Stimulated activated naive B cell treated with anti-CD40 and anti-IgM and Interleukin-4, amounts not matched to agents 10 μg/mL and 1 μg/mL and 100 μg/mL, for 72 hours (primary cell): ENCODE measurements at places on chromosomes 6 and 20.
A peak's percentile ranks its signal among the peaks of the same experiment; 100 is the strongest.

DNA sequence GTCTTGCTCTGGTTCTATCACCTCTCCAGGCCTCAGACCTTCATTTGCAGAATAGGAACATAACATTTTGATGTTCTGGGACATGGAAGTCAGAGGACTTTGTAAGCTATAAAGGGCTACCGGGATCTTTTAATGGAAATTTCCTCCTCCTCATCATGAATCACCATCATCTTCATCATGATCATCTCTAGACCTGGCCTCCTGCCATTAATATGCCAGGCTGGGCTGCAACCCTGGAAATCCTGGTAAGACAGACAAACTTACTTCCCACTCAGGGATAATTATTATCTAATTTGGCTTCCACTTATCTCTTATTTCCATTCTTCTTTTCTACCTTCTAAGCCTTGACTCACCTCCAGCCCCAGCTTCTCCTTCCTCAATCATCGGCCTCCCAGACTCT, 41.0 kb upstream of the MRPS18A start:
- DNase-seq, result no peak

DNA sequence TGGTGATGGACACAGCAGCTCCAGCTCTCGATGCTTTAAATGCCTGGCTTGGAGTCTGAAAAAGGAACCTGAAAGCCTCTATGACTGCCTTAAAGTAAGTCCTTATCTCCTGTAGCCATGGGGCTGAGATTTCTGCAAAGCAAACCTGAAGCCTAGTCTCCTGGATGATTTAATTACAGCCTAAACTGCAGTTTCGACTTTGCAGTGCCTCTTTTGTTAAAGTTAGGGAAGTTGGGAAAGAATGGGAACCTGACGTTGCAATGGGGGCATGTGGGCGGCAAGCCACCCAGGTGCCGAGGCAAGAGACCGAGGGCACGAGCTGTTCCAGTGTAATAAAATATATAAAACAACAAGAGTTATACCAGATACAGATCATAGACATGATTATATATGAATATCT, 11.7 kb upstream of the TCFL5 start:
- DNase-seq, result no peak

GRCh38 chr20:13900496-13900895, 89.9 kb downstream of the SEL1L2 start:
- no peak for DNase-seq

DNA sequence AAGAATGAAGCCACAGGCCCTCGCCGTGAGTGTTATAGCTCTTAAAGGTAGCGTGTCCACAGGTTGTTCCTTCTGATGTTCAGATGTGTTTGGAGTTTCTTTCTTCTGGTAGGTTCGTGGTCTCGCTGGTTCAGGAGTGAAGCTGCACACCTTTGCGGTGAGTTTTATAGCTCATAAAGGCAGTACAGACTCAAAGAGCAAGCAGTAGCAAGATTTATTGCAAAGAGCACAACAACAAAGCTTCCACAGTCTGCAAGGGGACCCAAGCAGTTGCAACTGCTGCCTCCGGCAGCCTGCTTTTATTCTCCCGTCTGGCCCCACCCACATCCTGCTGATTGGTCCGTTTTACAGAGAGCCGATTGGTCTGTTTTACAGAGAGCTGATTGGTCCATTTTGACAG, 5.2 kb downstream of the HIVEP1 start:
- no peak for DNase-seq

- no peak for DNase-seq
Observed at GRCh38 chr6:51268666-51269065, 450.0 kb downstream of the TFAP2B start.

DNA sequence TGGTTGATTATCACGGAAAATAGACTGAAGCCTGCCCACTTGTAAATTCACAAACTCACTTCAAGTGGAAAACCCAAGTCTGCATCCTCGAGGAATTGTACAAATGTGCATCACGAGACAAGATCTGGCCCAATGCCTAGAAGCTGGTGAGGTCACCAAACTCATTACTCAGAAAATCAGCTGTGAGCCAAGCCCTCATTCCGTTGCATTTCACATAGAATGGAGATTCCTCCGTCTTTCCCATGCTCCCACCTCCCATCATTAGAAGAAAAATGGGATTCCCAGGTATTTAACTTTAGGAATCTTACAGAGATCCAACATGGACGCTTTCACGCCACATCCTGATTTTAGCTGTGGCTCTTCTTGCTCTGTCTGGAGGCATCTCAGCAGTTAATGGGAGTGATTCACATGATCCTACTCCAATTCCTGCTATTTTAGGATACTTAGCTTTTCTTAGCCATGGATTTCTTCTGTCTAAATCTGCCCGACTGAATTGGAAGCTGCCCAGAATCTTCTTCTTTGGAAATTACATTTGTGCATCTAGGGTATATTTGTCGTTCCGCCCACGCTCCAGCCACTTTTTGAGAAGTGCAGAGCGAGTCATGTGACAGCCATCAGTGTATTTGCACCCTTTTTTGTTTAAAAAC, 68.7 kb upstream of the STMND1 start:
- no peak for DNase-seq

- no peak for DNase-seq
Observed at GRCh38 chr20:23995905-23996666, 7.5 kb upstream of the GGTLC1 start.

- DNase-seq, result no peak
Observed at GRCh38 chr6:108312605-108313004, 17.8 kb downstream of the AFG1L start.

GRCh38 chr20:32831982-32832381, 12.2 kb downstream of the MAPRE1 start:
- DNase-seq, result no peak

GRCh38 chr6:87289571-87289970, 32.8 kb upstream of the SMIM8 start:
- no peak for DNase-seq

- no peak for DNase-seq
Observed at GRCh38 chr6:17712576-17712975, 5.9 kb upstream of the NUP153 start.

- DNase-seq, result no peak
Observed at GRCh38 chr6:122180132-122180531, 219.3 kb upstream of the HSF2 start.

DNA sequence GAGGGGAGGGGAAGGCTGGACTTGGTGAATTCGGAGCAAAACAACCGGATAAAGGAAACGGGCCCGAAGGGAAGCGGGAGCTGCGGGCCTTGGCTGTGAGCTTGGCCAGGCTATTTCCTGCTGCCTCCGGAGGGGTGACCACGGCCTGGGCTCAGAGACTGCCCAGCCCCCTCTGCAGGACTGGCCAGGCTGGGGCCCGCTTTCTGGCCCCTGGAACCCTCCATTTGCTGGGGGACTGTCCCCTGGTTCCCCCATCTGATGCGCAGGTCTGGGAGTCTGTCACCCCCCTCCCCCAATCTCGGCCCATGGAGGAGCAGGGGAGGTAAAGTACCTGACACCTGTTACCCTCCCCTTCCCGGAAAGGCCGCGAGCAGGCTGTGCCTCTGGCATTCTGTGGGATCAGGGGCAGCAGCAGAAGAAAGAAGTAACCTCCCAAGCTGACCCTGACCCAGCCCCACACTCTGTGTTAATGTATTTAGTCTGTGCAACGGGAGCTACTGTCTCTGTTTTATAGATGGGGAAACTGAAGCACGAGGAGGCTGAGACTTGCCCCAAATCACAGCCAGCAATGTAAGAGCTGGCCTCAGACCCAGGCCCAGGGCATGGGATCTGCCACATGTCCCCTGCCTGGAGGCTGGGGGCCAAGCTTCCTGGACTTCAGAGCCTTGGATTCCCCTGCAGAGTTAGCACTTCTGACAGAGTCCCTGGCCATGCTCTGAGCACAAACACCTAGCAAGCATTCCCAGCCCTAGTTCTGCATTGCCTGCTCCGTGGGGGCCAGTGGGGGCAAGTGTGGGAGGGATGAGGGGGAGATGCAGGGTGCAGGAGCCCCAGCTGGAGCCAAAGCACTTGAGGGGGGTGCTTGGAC, 3.5 kb downstream of the C20orf204 start:
- no peak for DNase-seq

DNA sequence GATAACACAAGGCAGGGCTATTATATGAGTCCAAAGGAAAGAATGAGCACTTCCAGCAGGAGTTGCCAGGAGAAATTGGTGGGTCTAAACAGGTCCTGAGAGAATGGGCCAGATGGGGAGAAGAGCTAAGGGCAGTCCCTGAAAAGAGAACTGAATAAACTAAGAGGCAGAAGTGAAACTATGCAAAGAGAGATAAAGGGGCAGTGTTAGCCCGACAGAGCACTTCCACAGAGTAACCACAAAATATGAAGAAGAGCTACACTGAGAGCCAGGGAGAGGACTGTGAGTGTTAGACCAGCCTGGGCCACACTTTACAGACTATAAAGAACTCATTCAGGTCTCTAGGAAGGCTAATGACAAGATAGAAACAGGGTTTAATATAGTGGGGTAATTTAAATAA, 43.8 kb downstream of the RALGAPA2 start:
- DNase-seq, result peak; percentile 36

GRCh38 chr6:26017632-26017966, 55.0 kb downstream of the TRIM38 start:
- peak; percentile 61 for DNase-seq

DNA sequence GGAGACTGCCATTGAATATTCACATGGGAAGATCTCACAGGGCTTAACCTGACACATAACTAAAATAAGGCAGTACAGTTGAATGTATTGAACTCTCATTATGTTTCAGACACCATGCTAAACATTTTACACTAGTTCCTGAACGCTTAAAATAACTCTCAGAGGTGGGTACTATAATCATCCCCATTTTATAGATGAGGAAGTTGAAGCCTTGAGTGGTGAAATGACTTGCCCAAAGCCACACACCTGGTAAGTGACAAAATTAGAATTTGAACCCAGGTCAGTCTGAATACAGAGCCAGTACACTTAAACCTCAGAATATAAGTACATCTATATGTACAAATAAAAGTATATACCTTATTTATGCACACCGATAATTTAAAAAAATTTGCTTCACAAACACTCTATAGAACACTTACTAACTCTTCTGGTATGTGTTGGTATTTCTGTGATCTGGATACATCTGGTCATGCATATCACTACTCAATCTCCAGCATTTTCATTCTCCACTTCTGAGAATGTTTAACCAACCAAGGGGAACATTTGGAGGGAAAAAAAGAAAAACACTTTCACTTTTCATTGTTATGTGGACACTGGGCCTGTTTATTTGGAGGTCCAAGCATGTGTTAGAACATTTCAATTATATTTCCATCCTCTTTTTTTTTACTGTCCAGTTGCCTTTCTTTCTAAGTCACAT, 4.6 kb upstream of the BICRAL start:
- no peak for DNase-seq

GRCh38 chr6:134416418-134417154, 98.7 kb upstream of the SGK1 start:
- DNase-seq, result no peak

GRCh38 chr20:25283221-25283951, 35.5 kb downstream of the PYGB start:
- no peak for DNase-seq

DNA sequence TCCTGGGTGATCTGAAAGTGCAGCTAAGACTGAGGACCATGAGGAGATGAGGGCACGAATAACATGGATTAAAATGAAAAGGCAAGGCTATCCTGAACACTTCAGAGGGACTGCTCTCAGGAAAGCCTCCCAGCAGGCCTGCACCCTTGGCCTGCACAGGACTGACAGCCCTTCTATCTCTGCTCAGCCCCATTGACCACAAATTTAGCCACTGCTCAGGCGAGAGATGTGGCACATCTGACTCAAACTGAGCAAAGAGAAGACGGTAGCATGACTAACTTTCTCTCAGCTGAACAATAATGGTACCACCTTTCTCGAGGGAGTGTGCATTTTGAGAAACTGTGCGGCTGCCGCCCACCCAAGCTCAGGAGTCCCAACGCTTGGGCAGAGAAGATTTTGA, 257.5 kb downstream of the ADGB start:
- peak; percentile 17 for DNase-seq

- DNase-seq, result no peak
Observed at GRCh38 chr6:11556309-11556708, 18.8 kb downstream of the TMEM170B start.

- DNase-seq, result no peak
Observed at GRCh38 chr20:592506-592905, 17.6 kb downstream of the TCF15 start.

- DNase-seq, result no peak
Observed at GRCh38 chr20:24577271-24577909, 108.0 kb downstream of the SYNDIG1 start.

DNA sequence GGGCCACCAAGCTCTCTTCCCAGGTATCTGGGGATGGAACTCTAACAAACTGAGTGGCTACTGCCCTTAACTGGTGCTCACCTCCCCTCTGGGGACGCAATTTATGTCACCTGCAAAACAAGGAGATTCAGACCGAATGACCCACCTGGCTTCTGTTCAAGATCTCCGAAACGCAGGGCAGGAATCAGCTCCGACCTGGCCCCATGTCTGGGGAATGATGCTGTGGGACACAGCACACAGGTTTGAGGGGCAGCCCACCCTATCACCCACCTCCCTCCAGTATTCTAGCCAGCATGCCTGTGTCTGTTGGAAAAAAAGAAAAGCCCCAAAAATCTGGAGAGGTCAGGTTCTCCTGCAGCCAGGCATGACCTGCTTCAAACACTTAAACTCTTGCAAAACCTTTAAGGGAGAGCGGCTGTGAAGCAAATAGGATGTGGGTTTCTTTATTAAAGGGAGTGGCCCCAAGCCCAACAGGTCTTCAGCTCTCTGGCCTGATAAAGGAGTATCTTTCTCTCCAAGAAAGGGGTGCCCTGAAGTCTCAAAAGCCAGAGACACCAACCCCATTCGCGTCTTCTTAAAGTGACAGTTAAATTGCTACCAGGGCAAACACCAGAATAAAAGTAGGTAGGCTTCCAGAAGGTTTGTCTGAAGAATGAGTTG, 6.4 kb downstream of the PREX1 start:
- DNase-seq, result no peak

GRCh38 chr6:70474751-70475150, 61.4 kb downstream of the FAM135A start:
- DNase-seq, result no peak

DNA sequence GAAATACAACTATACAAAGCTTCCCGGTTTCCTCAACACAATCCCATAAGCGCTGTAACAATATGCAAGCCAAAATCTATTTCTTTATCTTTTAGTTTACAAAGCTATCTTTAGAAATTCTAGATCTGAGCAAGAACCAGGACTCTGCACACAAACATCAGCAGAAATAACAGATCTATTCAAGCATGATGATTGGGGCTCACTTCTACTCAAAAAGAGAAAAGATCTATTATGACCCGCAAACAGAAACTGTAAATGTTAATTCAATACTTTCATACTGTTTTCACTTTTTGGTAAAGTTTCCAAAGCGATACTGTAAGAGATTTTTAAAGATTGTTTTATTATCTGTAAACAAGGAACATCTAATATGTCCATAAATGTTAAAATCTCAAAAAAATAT, 86.6 kb downstream of the SESN1 start:
- no peak for DNase-seq
